Colonic mucosa (tissue), 4 donors: ENCODE measurements at places on chromosomes 2 and 18.

- no peak for DNase-seq
These were observed 160.8 kb downstream of the PHLPP1 start for GRCh38 chr18:62876111-62876510.

DNA sequence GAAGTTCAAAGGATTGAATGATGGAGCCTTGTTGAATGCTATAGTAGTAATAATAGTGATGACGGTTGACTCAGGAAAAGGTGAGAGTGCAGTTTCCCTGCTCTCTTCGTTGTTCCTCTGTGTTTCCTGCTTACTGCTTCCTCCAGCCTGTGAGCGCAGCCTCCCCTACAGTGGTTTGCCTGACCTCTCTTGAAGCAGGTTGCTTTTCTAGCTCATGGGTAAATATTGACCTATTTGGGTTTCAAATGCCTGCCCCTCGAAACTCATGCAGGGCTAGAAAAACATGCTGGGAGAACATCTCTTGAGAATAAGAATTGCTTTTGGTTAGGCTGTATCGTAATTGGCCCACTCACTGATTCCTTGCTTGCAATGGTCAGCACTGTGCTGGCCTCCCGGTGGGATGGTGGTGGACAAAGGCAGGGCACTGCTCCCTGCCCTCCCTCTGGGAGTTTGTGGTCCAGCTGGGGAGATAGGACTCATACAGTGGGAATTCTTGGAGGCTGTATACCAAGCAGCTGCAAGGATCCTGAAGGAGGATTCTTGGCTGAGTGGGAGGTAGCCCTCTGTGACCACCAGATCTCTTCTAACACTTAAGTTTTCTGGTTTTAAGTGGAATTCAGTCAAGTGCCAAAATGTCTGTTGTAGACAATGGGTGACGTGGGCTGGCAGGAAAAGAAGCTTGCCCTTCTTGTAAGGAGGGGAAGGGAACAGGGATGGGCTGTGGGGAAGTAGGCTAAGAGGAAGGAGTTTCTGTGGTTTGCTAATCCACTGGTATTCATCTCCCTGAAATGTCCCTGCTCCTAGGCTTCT is 5.4 kb upstream of the RNF181 start:
- no peak for DNase-seq

DNA sequence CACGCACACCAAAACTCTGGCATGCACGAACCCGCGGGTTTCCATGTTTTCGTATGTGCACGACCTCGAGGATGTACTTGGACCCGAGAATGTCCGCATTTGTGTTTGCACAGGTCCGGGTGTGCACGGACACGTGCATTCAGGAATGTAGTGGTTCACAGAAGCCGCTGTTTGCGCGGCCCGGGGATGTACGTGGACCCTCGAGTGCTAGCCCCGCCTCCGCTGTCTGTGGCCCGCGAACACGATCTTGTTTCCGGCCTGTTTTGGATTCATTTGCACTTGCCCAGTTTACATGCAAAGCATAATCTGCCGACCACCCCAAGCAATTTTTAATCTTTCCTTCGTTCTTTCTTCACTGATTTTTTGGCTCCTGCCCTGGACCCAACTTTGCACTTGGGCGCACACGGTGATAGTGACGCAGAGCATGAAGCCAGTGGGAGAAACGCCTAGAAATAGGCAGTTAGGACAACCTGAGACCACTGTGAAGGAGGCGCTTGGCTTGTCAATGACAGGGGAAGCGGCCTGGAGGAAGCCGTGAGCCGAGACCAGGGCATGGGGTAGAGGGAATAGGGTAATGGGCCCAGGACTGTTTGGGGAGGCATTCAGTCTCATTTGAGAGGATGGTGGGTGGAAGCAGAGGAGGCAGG is 45.4 kb upstream of the PTMA start:
- no peak for DNase-seq

- DNase-seq = no peak
These were observed 181.7 kb upstream of the VRK2 start for GRCh38 chr2:57864926-57865325.

GRCh38 chr2:98142106-98142791 is 55.3 kb downstream of the VWA3B start:
- DNase-seq = no peak

GRCh38 chr18:32730620-32731091 is 42.2 kb downstream of the KLHL14 start:
- no peak for DNase-seq
